Neural crest cell (in vitro differentiated cells): ENCODE measurements at places on chromosomes 13 and 19. TPM values are rescaled to one million over a fixed set of nuclear protein-coding genes. Genes with fewer than 3 reads are reported as not detected.

The C13orf42 gene
- not detected in 2 replicates for total RNA-seq

The BCL3 gene
- 2.2 TPM in 2 replicates for total RNA-seq

The OR4F17 gene
- total RNA-seq, result not detected in 2 replicates

The ZNF578 gene
- 0.65 and 0.86 TPM in 2 replicates for total RNA-seq

The MPV17L2 gene
- total RNA-seq, result 16.9 and 17.2 TPM in 2 replicates

The PRTN3 gene
- total RNA-seq, result not detected in 2 replicates

GRCh38 chr13:77698201-77699058 lies 943 bp downstream of the SLAIN1 start:
- peak; percentile 32 for DNase-seq

GRCh38 chr13:106796280-106797047 lies 228.5 kb upstream of the ARGLU1 start:
- no peak for DNase-seq

GRCh38 chr19:8034178-8034525 lies 18.4 kb upstream of the CCL25 start:
- DNase-seq, result no peak

- DNase-seq, result peak; percentile 36
Observed at GRCh38 chr13:113152984-113153809, 5.3 kb upstream of the PROZ start.

DNA sequence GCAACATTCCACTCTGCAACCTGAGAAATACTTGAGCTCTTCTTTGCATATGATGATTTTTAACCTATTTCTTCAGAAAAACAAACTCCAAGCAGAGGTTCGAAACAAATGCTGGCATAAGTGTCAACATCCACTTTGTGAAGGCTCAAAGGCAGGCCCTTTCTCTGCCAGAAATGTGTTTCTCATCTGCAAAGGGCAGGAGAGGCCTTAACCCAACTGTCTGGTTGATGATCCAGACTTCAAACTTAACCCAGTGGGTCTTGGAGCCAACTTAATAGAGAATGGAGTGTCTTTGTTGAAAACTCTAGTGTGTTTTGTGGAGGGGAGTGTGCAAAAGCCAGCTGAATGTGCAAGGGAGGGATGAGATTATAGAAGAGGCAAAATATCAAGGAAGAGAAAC lies 28.3 kb upstream of the ZNF507 start:
- no peak for DNase-seq

DNA sequence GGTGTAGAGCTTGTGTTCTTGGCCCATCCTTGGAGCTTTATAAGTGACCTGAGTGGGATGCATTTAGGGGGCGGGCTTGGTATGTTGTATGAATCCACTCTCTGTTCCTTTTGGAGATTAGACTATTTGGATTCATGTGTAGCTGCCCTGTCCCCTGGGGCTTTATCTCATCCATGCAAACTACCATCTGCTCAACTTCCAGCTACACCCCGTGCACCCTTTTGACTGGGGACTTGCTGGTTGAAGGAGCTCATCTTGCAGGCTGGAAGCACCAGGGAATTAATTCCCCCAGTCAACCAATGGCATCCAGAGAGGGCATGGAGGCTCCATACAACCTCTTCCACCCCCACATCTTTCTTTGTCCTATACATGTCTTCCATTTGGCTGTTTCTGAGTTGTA lies 6.1 kb downstream of the CLEC4M start:
- no peak for DNase-seq

DNA sequence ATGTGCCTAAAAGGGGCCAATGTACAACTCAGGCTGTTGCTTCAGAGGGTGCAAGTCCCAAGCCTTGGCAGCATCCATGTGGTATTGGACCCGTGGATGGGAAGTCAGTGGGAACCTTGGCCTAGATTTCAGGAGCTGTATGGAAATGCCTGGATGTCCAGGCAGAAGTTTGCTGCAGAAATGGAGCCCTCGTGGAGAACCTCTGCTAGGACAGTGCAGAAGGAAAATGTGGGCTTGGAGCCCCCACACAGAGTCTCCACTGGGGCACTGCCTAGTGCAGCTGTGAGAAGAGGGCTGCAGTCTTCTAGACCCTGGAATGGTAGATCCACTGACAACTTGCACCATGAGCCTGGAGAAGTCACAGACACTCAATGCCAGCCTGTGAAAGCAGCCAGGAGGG lies 28.5 kb downstream of the GPC5 start:
- DNase-seq, result no peak

GRCh38 chr19:33727331-33727998 lies 69.2 kb upstream of the KCTD15 start:
- DNase-seq, result no peak

DNA sequence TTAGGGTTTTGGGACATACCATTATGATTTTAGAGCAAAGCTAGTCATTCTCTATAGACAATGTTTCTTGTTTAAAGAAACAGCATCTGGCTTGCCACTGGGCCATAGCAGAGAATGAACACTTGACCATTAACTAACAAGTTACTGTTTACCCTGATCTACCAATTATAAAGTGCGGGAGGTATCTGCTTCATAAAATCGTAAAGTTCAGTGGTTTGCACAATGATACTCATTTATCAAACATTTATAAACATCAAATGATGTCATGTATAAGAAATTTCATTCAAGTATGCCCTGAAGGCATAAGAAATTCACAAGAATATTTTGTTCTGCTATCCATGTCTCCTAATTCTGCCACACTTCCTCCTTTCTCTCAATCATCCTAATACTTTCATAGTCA lies 139.2 kb downstream of the PCDH20 start:
- DNase-seq, result no peak

DNA sequence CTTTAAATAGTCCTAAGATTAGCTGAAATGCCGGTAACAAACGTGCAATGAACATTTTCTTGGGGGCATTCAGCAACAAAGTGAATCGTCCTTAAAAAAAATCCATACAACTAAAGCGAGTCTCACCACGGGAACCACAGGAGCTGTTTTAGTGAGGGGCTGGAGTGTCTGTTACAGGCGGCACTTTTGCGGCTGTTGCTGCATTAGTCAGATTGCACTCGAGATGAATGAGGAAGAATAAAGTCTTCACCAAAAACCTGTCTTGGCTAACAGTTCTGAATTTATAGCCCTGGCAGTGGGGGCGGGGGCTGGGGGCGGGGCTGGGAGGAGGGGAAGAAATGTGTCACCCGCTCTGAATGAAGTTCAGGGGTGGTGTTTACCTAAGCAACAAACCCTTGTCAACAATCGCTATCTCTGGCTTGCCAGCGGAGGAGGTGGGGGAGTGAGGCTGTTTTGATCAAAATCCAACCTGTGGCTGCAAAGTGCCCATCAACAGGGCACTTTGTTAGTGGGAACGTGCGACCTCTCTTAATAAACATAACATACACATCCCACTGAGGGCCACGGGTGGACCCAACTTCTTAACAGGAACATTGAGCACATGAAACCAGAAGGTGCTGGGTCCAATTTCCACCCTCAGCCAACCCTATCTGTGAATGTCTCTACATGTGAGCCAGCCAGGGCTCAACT lies 44.5 kb downstream of the RFX2 start:
- no peak for DNase-seq

GRCh38 chr13:73336773-73337172 lies 278.0 kb downstream of the KLF5 start:
- no peak for DNase-seq

GRCh38 chr19:42121656-42122069 lies 10.6 kb downstream of the POU2F2 start:
- DNase-seq, result no peak

GRCh38 chr13:52003541-52003940 lies 7.7 kb downstream of the ATP7B start:
- DNase-seq, result no peak

GRCh38 chr19:18193388-18194180 lies 566 bp downstream of the MPV17L2 start:
- no peak for DNase-seq

- DNase-seq, result no peak
Observed at GRCh38 chr19:46945694-46946489, 73.7 kb upstream of the NPAS1 start.

GRCh38 chr13:102726430-102726829 lies 31.6 kb upstream of the METTL21C start:
- no peak for DNase-seq

DNA sequence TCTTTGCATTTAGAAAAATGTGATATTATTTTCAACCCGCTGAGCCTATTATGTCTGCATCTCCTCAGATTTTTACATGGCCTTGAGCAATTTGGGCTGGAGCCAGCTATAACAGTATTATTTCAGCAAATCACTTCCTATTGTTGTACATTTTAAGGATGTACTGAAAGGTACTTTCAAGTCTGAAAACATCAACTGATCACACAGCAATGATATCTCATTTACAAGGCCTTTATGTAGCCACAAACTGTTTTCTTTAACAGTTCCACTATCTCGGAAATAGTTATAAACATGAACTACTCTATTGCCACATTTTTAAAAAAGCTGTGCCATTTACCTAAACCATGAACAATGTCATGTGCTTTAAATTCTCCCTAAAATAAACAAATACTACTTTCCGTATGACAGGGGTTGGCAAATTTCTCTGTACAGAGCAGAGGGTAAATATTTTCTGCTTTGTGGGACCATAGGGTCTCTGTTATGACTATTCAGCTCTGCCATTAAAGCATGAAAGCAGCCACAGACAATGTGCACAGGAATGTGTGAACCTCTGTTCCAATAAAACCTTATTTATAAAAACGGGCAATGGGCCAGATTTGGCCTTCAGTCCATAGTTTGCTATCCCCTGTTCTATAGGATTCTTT lies 560.4 kb downstream of the GPC6 start:
- DNase-seq, result no peak

DNA sequence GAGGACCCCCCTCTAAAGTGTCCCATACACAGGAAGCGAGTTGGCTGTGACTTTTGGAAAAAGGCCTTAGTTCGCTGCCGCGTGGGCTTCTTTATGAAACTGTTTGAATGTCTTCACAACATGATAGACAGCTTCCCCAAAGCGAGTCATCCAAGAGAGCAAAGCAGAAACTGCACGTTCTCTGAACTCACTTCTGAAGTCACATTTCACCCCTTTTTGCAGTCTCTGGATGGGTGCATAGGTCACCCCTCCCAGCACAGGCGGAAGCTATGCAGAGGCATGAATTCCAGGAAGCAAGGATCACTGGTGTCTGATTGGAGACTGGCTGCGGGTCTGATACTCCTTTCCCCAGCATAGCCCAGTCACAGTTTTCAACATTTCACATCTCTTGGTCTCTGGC lies 10.6 kb downstream of the GPI start:
- DNase-seq, result no peak

GRCh38 chr13:99540530-99540929 lies 39.3 kb downstream of the TM9SF2 start:
- no peak for DNase-seq
